ENCODE measurements at places on chromosomes 5 and 9. TPM values are rescaled to one million over a fixed set of nuclear protein-coding genes. Genes with fewer than 3 reads are reported as not detected.

The NAIP gene
- 11.3 TPM for total RNA-seq

The CCDC183 gene
- 0.89 TPM for total RNA-seq

DNA sequence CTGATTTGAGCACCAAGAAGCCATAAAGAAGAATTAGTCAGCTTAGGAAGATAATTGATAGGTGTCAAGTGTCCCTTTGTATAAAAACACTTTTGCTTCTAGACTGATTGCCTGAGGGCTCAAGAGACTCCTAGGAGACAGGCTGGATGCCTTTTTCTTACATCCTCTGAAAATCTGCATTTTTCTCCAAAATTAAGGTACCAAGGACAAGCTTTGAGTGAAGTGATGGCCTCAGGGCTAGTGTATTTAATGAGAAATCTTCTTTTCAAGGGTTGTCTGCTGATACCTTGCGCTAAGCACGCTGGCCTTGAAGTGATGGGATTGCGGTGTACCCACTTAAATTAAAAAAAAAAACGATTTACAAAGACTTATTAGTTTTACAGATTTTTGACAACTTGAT is 304.0 kb downstream of the TLR4 start:
- DNase-seq = no peak

- DNase-seq = no peak
These were observed at the start of gene NR5A1 for GRCh38 chr9:124506931-124507879. TSS of gene NR5A1 (minus strand) at chr9:124507399. CDS start at chr9:124503395, 4,004 bp downstream.

GRCh38 chr5:33843579-33843978 is 48.2 kb downstream of the ADAMTS12 start:
- no peak for DNase-seq

- DNase-seq = no peak
These were observed 56.4 kb downstream of the SH3GL2 start for GRCh38 chr9:17635115-17635890.

GRCh38 chr9:136225748-136226679 is 19.6 kb downstream of the QSOX2 start:
- DNase-seq = no peak

DNA sequence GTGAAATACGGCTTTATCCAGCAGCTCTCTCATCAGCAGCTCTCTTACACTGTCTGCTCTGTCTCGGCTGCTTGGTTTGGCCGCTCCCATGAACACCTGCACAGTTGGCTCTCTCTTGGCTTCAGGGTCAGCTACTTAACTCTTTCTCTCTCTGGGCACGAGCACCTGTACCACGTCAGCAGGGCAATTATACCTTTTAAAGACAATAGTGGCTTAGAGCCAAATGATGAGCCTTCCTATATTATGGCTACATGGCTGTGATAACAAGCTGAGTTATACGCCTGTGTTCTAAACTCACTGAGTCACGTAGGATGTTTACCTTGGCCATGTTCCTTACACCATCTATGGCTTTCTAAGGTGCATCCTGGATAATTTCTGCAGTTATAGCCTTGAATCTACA is 69.2 kb upstream of the CTNND2 start:
- DNase-seq = no peak
